ENCODE measurements at places on chromosomes 4 and X. TPM values are rescaled to one million over a fixed set of nuclear protein-coding genes. Genes with fewer than 3 reads are reported as not detected.

DNA sequence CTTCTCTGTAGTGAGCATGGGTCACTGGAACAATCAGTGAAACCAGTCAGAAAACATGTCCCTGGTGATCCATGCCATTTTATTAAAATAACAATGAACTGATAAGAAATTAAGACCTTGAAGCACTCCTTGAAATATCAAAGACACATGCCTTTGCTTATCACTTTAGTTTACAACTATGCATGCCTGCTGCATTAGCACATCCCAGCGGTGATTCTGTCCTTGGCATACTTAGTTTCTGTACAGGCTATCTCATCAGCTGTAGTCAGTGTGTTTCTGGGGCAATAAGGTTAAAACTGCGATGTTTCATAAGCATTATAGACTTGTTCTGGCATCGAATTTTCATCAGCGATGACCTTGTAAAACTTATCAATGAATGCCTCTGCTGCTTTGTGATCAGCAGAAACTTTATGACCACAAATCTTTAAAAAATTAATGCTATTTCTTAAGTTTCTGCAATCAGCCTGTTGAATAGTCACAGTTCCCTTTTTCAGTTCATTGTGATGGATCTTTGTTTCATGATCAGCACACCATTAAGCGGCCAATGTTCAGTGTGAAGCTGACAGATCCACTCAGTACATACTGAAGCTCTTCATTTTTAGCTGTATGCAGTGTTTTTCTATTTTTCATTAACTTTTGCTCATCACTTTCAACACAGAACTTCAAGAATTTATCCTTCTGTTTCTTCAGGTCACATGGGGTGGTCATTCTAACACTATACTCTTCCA lies 150.5 kb downstream of the RNF150 start:
- DNase-seq = no peak

DNA sequence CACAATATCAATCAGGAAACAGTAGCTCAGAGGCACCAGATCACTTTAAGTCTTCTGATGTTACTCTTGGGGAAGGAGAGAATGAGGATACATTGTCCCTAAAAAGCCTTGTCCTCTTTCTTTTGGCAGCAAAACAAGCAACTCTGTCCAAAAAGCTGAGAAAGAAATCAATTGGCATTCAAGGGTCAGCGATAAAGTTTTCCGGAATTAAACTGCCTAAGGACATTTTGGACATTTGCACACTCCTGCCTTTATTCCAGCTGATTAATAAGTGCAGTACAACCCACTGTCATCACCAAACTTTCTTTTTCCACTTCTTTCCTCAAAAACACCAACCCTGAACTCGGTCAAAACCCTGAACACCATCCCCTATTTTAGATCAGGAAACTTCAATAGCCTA lies 85.8 kb upstream of the FAM9A start:
- no peak for DNase-seq

DNA sequence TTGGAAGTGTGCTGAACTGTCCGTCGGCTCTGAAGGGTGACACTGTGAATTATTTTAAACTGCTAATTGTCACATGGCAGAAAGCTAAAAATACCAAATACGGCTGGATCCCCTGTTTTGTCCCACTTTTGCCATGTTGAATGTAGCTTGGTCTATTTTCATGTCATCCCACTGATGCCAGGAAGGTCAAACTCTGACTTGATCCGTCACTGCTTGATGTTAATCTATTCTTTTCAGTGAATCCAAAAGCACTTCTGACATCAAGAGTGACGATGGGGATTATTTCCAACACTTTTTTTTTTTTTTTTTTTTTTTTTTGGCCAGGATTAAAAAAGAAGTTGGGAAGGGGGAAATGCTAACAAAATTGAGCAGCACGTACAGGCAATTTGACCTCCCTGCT lies 734.6 kb upstream of the TENM3 start:
- DNase-seq = no peak

DNA sequence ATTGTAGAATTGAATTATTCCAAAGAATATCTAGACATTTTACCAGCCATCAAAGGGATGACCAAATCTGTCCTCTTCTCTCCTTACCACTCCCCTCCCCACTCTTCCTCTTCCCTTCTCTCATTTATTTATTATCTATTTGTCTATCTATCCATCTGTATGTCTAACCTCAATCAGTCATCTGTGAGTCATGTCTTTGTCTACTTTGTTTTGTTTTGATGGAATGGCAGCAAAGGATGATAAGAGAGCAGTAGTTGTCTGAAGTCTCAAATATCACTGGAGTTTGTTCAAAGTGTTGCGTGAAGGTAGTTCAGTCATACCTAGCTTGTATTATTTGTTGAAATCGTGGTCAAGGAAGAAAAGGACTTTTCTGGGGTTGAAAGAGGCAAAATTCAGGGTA lies 34.7 kb upstream of the PGRMC2 start:
- no peak for DNase-seq

DNA sequence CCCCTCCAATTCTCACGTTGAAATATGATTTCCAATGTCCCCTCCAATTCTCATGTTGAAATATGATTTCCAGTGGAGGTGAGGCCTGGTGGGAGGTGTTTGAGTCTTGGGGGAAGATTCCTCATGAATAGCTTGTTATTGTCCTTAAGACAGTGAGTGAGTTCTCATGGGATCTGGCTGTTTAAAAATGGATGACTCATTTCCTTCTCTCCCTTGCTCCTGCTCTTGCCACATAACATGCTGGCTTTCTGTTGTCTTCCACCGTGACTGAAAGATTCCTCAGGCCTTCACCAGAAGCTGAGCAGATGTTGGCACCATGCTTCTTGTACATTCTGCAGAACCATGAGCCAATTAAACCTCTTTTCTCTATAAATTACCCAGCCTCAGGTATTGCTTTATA lies 346.8 kb upstream of the TECRL start:
- DNase-seq = no peak

GRCh38 chr4:38856524-38857337 lies at the start of gene TLR6:
Gene TLR6 (minus strand): TSS chr4:38856817. CDS start chr4:38829473, 27,344 bp downstream.
- no peak for DNase-seq

DNA sequence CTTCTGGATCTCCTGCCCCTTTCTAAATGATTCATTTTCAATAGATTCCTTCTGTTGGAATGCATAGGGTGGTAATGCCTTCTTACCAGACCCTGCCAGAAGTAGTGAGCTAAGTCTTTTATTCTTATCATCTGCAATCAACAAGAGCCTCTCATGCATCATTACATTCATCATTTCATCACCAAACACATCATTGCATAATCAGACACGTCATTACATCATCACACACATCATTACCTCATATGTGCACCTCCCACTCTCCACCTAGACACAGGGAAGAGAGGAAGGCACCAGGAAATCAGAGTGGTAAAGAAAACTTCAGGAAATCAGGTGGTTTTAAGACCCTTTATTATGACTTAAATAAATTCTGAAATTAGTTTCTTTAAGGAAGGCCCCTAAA lies 45.0 kb downstream of the VCX2 start:
- no peak for DNase-seq

DNA sequence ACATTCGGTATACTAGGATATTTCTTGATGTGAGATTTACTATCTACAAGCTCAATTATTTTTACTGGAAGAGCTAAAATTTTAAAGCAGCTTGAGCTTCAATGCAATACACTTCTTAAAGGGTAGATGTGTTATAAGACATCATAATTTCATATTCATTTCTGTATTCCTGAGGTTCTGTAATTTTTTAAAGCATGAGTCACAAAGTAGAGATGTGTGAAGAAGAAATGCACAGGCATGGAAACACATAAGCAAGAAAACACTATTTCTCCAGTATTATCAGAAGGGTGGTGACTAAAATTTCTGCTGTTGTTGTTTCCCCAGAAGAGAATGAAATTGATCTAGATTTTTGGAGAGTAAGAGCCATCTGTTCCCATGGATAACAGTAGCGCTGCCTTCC lies 72.6 kb downstream of the INPP4B start:
- DNase-seq = no peak

- peak; percentile 81 for DNase-seq
These were observed 230.3 kb upstream of the PGRMC2 start for GRCh38 chr4:128517739-128518510.

DNA sequence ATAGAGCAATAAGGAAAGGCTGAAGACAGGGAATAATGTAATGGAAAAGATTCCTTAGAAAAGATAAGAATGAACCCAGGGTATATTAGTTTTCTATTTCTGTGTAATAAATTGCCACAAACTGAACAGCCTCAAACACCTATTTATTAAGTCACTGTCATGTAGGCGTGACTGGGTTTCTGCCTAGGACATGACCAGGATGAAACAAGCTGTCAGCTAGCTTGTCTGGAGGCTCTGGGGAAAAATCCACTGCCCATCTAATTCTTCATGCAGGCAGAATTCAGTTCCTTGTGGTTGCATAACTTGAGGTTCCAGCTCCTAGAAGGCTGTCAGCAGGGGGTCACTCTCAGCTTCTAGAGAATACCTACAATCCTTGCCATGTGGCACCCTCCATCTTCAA lies 277.7 kb downstream of the TMA16 start:
- DNase-seq = no peak

DNA sequence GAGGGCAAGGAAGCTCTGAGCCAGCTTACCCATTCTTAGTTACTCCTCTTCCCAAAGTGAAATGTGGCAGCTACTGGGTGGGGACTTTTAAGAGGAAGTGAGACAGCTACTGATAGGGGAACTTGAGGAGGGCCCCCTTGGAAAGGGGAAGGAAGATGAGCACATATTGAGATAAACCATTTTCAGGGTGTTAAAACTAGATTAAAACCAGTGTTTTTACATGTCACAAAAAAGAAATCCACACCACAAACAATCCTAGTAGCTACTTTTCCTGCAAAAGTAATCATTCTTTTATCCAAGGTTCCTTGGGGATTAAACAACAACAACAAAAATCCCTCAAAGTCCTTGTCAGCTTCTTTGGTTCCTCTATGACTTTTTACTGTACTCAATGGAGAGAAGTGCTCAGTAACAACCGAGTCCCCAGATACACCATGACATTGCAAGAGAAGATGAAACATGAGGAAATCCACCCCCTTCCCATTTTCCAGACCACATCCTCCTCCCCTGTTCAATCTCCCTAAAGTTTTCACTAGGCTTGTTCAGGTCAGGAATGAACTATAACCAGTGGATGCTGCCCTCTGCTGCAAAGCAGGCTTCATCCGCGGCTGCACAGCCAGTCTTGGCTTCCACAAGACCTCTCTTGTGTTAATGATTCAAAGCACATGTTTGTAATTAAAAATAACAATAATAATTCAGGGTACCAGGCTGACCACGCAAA lies 113.5 kb upstream of the TMEM164 start:
- DNase-seq = no peak

DNA sequence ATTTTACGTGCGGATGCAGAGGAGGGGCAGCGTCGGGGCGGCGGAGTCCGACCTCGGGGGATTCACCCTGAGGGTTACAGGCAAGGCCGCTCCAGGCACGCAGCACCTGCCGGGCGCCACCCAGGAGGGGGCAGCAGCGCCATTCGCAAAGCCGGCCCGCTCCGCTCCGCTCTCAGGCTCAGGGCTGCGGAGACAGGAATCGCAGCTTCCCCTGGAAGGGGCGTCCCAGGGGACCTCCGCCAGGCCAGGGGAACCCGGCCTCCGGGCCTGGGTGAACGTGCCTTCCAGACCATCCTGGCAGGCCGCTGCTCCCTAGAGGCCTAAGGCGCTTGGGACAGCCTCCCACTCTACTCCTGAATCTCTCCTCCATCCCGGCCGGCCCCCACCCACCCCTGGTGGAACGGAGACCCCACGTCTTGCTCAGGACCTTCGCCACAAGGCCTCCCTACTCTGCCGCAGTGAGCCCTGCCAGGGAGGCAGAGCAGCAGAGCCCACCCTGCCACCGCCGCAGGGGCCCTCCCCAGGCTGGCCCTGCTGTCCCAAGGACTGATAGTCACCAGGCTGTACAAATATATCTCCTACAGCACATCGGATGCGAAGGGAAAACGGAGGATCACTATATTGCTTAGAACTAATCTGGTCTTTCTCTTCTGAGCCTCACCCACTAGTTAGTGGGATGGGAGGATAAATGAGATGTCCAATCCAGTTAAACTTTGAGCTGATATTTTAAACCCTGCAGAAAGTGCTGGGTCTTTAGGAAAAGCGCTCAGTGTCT lies 115.0 kb downstream of the SMIM20 start:
- DNase-seq = peak; percentile 91

DNA sequence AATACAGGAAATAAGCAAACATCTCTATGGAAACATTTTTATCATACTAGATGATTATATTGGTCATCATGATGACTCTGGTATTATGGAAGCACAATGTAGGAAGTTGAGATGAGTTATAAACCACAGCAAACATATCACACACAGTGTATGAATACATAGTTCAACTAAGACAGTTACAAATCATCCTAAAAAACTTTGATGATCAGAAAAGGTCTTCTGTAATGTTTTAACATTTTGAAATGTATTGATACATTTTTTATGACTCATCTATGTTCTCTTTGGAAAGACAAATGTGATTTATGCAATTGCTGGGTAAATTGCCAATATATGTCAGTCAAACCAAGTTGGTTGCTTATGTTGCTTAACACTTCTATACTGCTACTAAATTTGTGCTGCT lies 4.8 kb downstream of the CXCL3 start:
- DNase-seq = no peak

GRCh38 chrX:95956745-95957144 lies 727.9 kb upstream of the DIAPH2 start:
- DNase-seq = no peak

- no peak for DNase-seq
These were observed 48.0 kb upstream of the MYOZ2 start for GRCh38 chr4:119087656-119088055.

DNA sequence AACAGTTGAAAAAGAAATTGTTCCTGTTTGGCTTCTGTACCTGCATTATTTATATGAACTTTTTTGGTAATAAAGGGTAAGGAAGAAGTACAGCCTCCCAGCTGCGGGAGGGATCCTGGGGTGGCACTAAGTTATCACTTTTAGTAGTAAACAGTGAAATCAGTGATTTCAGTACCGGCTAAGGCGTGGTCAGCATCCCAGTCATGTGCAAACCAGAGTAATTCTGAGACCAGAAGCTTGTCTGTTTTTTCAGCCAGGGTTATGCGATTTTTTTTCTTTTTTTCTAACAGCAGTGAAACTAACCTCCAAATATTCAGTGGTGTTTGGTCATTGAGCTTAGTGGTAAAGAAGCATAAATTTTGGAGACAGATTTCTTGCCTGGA lies 3.3 kb downstream of the EGF start:
- no peak for DNase-seq

GRCh38 chrX:152958524-152959465 lies 35.1 kb downstream of the PNMA5 start:
- DNase-seq = peak; percentile 95

AR gene
- 20.5 TPM for total RNA-seq

PDGFRA gene
- 43.7 TPM for total RNA-seq

SNCA gene
- total RNA-seq = 6.9 TPM

COL4A6 gene
- total RNA-seq = 14.0 TPM

TGIF2LX gene
- not detected for total RNA-seq

C4orf50 gene
- 0.03 TPM for total RNA-seq

MCTS1 gene
- 28.1 TPM for total RNA-seq

OTUD6A gene
- total RNA-seq = not detected

JADE3 gene
- 6.3 TPM for total RNA-seq

TRPC5OS gene
- total RNA-seq = 0.14 TPM

SLC6A14 gene
- not detected for total RNA-seq
